ENCODE measurements at places on chromosomes 2 and 18. TPM values are rescaled to one million over a fixed set of nuclear protein-coding genes. Genes with fewer than 3 reads are reported as not detected.

Gene KHK
- 3.0 TPM for total RNA-seq

Gene IHH
- not detected for total RNA-seq

Gene CRYGC
- total RNA-seq: not detected

DNA sequence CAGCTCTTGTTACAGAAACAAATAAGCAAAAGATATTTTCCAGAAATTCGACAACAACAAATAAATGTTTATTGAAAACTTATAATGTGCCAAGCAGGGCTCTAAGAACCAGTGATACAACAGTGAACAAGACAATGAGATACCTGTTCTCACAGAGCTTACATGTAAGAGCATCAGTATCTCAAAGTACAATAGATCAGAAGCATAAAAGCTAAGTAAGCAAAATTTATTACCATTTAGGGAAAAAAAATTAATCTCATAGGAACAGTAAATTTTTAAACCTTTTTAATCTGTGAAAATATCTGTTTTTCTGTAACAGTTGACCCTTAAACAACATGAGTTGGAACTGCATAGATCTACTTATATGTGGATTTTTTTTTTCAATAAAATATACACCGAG is 20.9 kb downstream of the ROCK1 start:
- no peak for DNase-seq

- DNase-seq: no peak
These were observed 55.1 kb downstream of the RALBP1 start for GRCh38 chr18:9530226-9531009.

GRCh38 chr2:79248776-79249175 is 89.2 kb upstream of the REG3A start:
- DNase-seq: no peak

GRCh38 chr2:195823206-195823605 is 166.2 kb downstream of the SLC39A10 start:
- no peak for DNase-seq

GRCh38 chr2:140711867-140712266 is 1418.9 kb downstream of the LRP1B start:
- no peak for DNase-seq

DNA sequence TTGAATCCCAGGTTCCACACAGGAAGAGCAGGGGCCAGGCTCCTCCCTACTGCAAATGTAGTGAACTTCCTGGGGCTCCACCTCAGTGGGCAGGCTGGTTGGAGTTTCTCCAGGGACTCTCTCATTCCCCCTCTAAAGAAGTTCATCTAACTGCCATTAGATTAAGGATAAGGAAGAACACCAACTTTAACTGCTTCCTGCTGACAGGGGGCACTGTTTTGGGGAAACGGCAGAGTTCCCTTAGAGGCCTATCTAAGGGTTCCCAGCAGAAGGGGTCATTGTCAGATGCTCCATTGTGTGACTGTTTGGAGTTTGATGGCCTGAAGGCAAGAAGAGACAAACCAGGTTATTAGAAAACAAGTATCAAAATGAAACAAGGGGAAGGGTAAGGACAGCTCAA is 2159.7 kb upstream of the PIK3C3 start:
- no peak for DNase-seq

DNA sequence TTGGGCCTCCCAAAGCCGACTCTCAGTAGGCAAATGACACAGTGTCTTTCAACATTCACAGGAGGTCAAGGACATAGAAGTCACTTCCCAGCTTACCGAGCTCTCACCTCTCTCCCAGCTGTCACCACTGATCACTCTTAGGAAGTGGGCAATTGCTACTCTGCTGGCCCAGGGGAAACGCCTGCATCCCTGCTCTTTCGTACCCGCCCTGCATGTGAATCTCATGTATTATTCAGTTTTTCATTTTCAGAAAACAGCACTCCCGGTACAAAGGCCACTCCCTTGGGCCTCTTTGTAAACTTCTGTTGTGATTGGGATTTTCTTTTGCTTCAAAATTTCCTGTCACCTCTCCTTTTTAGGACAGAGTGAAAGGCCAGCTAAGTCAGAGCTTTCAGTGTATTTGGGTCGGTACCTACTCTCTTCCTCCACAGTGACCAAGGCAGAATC is 15.4 kb downstream of the MRPL44 start:
- DNase-seq: no peak

DNA sequence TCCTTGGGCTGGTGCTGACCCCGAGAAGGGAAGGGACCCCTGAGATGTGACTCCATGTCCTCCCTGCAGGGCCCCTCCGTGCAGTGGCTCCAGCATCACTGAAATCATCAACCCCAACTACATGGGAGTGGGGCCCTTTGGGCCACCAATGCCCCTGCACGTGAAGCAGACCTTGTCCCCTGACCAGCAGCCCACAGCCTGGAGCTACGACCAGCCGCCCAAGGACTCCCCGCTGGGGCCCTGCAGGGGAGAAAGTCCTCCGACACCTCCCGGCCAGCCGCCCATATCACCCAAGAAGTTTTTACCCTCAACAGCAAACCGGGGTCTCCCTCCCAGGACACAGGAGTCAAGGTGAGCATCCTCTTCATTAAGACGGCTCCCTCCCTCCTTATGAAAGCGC is 53.4 kb upstream of the ATG16L1 start:
- no peak for DNase-seq

DNA sequence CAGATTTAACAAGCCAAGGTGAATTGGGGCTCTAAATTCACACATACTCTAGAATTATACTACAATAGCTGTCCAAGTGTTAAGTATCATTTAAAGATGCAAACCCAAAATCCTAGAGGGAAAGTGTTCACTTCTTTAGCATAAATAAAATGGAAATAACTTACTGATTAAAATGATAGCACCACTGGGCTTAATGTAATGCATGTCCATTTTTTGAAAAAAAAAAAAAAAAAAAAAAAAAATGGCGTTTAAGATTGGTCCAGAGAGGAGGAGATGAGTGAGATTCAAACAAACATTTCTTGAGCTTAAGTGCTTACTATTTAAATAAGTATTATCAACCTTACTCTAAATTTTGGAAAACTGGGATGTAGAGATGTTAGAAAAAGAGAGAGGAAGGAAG is 251.5 kb upstream of the CWC22 start:
- DNase-seq: no peak

DNA sequence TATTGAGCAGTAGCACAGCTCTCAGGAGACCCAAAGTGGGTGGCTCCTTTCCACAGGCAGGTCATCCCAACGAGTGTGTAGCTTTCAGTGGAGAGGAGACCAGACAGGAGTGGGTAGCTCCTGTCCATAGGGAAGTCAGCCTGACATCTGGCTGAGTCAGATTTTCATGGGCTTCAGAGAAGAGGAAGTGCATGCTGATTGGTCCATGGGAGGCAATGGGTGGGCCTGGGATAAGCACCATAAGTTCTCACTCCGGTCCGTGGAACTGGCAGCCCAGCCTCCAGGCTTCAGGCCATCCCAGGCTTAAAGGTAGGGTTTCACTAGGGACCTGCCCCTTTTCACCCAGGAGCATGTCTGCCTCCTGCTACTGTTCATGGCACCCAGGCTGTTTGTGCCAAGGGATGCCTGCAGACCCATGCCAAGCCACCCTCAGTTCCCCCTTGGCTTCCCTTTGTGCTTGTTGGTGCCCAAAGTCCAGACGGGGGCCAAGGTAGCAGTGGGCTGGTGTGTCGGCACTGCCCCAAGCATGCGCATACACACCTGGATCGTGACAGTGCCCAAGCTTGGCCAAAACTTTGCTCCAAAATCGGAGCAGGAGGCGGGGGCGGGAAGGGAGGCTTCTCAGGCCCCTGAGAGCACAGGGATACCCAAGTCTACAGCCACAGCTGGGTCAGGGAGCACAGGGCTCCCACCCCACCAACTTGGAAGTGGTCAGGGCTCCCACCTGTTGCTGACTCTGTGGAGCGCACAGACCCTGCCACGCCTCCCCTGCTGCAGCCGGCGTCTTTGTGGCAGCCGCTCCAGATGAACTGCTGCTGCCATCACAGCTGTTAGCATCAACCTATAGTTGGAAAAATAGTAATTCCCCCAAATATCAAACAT is 26.4 kb downstream of the MARCHF7 start:
- DNase-seq: no peak

Data from left cardiac atrium (tissue), 4 donors.